Foreskin keratinocyte (primary cell): ENCODE measurements at places on chromosomes 5 and 9. TPM values are rescaled to one million over a fixed set of nuclear protein-coding genes. Genes with fewer than 3 reads are reported as not detected.

- peak; percentile 48 for DNase-seq
Measured at GRCh38 chr9:129174724-129175514, 3.1 kb downstream of the IER5L start.

GRCh38 chr5:62584391-62584790 lies 5.8 kb downstream of the LRRC70 start:
- DNase-seq = no peak

GRCh38 chr9:115924669-115924987 lies 229.0 kb upstream of the PAPPA start:
- no peak for DNase-seq

DNA sequence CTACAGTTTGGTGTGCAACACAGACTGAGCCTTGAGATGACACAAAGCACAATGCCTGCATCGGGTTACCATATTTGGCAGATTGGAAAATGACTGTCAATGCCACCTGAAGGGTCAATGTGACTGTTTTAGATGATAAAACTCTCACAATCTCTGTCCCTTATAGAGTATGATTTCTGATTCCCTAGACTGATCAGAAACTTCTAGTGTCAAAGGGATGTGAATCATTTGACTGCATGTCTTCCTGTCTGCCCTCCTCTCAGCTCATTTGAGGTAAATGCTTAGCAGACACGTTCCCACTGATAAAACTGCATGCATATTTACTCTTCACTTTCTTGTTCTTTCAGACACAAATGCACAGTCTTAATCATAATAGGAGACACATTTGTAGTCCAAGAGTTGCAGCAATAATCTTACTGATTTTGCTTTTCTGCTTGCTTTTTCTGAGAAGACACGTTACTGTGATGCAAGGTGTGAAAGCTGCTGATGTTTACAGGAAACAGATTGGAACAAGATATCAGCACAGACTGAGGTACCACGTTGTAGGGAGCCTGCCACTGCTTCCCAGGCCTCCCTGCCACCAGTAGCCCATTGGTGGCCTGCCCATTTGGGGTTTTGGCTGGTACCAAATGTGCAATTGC lies 77.8 kb downstream of the GCNT4 start:
- DNase-seq = no peak

PIK3R1 gene
- total RNA-seq = 13.9 and 15.6 TPM in 2 replicates

DNA sequence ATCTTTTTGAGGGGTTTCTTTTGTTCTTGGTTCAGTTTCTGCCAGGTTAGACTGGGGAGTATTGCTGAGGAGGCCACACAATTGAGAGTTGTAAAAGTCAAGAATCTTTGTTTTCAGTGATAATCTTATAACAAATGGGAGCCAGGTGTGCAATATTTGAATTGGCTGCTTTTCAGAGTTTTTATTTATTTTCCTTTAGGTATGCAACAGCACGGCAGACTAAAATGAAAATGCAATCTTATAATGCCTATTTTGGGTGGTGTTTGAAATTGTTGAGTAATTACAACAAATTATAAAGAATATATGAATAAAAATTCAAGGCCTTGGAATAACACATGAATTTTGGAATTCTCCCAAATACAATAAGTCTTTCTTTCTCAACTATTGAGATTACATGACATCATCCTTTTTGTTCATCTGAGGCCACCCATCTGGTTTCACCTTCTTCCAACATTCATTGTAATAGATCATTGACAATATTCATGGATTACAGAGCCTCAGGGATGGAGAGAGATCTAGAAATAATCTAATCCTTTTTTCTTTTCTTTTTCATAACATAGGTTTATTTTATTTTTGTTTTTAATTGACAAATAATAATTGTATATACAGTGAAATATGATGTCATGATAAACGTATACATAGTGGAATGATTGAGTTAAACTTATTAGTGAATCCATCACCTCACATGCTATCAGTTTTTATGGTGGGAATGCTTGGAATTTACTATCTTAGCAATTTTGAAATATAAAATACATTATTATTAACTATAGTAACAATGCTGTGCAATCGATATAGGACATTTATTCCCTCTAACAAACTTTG lies 1061.0 kb downstream of the NR2F1-AS1 start:
- DNase-seq = no peak

GRCh38 chr5:157918811-157919742 lies 60.1 kb upstream of the CLINT1 start:
- DNase-seq = no peak

- no peak for DNase-seq
Measured at GRCh38 chr5:78522476-78523260, 125.9 kb downstream of the LHFPL2 start.
